ENCODE measurements at places on chromosomes 7 and 10. TPM values are rescaled to one million over a fixed set of nuclear protein-coding genes. Genes with fewer than 3 reads are reported as not detected.

The TMEM229A gene
- total RNA-seq: not detected

The MYH16 gene
- not detected for total RNA-seq

The CUZD1 gene
- total RNA-seq: not detected

The PARG gene
- total RNA-seq: 62.9 TPM

The LRRD1 gene
- total RNA-seq: not detected

The ACSM6 gene
- total RNA-seq: not detected

The ZNF33B gene
- 12.1 TPM for total RNA-seq

The NPC1L1 gene
- 2.2 TPM for total RNA-seq

The PRR15 gene
- total RNA-seq: 2.5 TPM

The ZNF511 gene
- 20.0 TPM for total RNA-seq

- no peak for DNase-seq
- no peak overlapping the region for H3K27ac ChIP-seq
- H3K36me3 ChIP-seq: no peaks in the 10 kb centered on the region
These were observed 179.2 kb downstream of the DYNC1I1 start for GRCh38 chr7:95951531-95951930.

- no peak overlapping the region for H3K4me3 ChIP-seq
- peaks cover 8% of the 10 kb centered on the region for H3K4me1 ChIP-seq
- no peak overlapping the region for H3K27ac ChIP-seq
These were observed 59.9 kb downstream of the SUGCT start for GRCh38 chr7:40194745-40195144.

DNA sequence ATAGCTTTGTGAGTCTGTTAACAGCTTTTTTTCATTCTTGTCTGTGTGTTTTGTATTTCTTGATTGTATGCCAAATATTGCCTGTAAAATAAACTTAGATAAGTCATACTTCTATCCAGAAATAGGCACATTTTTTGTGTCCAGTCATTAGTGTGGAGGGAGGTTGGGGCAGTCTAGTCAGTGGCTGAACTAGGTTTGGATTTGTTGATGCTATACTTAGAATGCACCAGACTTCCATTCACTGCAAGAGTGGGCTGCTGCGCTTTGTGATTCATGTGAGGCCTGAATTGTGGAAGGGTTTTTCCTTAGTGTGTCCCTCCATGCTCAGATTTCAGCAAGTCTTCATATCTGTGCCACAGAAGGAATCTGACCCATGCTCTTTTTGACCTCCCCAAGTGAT lies 50.0 kb downstream of the TRUB1 start:
- DNase-seq: no peak
- no peaks in the 10 kb centered on the region for H3K36me3 ChIP-seq
- peak overlapping the region; percentile 77 for H3K27ac ChIP-seq
- H3K27me3 ChIP-seq: no peaks in the 10 kb centered on the region
- peaks cover 3% of the 10 kb centered on the region for H3K4me1 ChIP-seq
- no peak overlapping the region for H3K4me3 ChIP-seq

- no peaks in the 10 kb centered on the region for H3K27me3 ChIP-seq
- H3K4me1 ChIP-seq: peaks cover 14% of the 10 kb centered on the region
- no peak overlapping the region for H3K4me3 ChIP-seq
- H3K36me3 ChIP-seq: no peaks in the 10 kb centered on the region
- DNase-seq: no peak
These were observed 163.2 kb downstream of the NOC3L start for GRCh38 chr10:94199565-94199964.

DNA sequence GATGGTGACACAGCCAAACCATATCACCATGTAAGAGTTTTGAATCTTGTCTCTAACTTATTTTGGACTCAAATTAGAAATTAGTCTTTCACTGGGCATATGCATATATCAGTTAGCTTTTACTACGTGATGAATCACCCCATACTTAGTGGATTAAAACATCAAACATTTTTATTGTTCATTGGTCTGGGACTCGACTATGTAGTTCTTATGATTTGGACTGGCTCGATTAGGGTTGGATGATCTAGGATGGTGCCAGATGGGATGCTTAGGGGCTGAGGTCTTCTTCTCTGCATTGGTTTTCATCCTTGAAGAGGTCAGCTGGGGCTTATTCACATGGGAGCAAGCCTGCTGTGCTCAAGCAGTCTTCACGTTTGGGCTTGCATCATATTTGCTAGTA lies 264.9 kb downstream of the EXOC4 start:
- no peak overlapping the region for H3K4me3 ChIP-seq
- H3K27me3 ChIP-seq: no peaks in the 10 kb centered on the region
- H3K4me1 ChIP-seq: no peaks in the 10 kb centered on the region
- DNase-seq: no peak
- H3K36me3 ChIP-seq: no peaks in the 10 kb centered on the region
- H3K27ac ChIP-seq: no peak overlapping the region

DNA sequence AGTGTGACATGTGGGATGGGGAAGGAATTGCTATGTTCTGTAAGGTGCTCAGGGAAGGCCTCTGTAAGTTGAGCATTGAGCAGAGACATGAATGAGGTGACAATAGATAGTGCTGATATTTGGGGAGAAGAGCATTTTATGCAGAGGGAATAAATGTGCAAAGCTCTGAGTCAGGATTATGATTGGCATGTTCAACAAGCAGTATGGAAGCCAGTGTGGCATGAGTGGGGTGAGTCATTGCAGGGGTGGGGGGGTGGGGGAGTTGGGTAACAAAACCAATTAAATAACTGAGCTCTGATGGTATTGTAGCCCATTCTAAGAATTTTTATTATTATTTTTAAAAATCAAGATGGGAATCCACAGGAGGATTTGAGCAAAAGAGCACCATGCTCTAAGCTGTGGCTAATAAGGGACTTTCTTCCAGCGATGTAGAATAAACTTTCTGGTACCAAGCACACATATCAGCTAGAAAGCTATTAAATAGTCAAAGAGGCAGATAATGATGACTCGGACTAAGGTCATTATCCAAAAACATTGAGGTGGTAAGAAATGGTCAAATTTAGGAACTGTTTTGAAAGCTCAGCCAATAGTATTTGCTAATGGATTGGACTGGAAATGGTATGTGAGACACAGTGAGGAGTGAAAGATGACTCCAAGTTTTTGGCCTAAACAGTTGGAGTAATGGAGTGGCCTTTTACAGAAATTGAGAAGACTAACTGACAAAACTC lies 96.4 kb downstream of the PRKG1 start:
- no peaks in the 10 kb centered on the region for H3K27me3 ChIP-seq
- peak overlapping the region; percentile 6 for H3K27ac ChIP-seq
- H3K4me3 ChIP-seq: no peak overlapping the region
- H3K36me3 ChIP-seq: no peaks in the 10 kb centered on the region
- peaks cover 9% of the 10 kb centered on the region for H3K4me1 ChIP-seq

GRCh38 chr10:43340619-43341018 lies 30.8 kb upstream of the FXYD4 start:
- H3K27ac ChIP-seq: no peak overlapping the region
- no peaks in the 10 kb centered on the region for H3K27me3 ChIP-seq
- no peak overlapping the region for H3K4me3 ChIP-seq
- no peaks in the 10 kb centered on the region for H3K36me3 ChIP-seq
- H3K4me1 ChIP-seq: no peaks in the 10 kb centered on the region

GRCh38 chr7:42911454-42912447 lies at the start of gene C7orf25:
Gene C7orf25 (minus strand): TSS chr7:42912070. CDS start chr7:42910900, 1,170 bp downstream.
- H3K4me3 ChIP-seq: peak within 1 kb of the TSS; percentile 87
- peak within 1 kb of the TSS; percentile 23 for H3K27ac ChIP-seq
- H3K27me3 ChIP-seq: no peaks in the 10 kb centered on the region
- no peaks in the 10 kb centered on the region for H3K4me1 ChIP-seq

DNA sequence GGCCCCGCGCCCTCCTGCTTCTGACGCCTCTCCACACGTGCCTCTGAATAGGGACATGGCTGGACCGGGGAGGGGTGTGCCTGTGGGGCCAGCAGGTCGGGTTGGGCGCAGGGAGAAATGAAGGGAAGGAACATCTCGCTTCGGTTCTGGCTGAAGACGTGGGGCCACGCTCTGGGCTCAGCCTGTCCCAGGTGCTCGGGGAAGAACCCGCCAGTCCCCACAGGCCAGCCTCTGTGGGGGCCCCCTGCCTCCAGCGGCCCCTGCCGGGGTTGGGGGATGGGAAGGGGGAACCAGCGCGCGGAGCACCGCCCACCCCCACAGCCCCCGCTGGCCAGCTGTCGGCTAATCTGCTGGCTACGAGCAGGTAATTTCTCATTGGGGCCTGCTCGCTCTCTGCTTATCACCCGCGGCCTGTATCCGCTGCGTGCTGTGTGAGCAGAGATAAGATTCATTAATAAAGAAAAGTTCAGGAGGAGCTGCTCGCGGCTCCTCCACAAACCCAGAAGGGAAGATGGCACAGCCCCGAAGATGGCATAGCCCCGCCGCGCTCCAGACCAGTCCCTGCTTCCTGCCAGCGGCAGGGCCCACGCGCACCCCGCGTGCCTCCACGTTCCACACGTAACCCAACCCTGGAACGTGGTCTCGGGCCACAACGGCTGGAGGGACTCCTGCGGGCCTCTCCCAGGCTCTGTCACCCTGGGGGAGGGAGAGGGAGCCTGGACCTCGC lies 186.2 kb downstream of the ELFN1 start:
- H3K27me3 ChIP-seq: no peaks in the 10 kb centered on the region
- no peak for DNase-seq
- H3K27ac ChIP-seq: no peak overlapping the region

DNA sequence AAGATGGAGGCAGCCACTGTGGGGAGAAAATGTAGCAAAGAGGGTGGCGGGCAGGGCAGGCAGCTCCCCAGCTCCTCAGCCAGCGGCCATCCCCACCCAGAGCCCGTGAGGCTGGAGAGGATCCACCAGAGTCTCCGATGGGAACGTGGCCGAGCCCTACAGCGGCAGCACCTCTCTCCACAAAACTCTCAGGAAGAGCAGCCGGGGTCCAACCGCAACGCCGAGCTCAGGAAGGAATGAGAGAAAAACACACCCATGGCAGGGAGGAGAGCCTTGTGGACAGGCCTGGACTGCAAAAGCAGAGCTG lies 54.0 kb upstream of the ADGRA1 start:
- H3K4me1 ChIP-seq: no peaks in the 10 kb centered on the region
- H3K36me3 ChIP-seq: no peaks in the 10 kb centered on the region
- no peak overlapping the region for H3K27ac ChIP-seq
- H3K27me3 ChIP-seq: no peaks in the 10 kb centered on the region
- no peak overlapping the region for H3K4me3 ChIP-seq
- DNase-seq: no peak

- peak overlapping the region; percentile 19 for H3K4me3 ChIP-seq
- H3K27me3 ChIP-seq: no peaks in the 10 kb centered on the region
- no peak overlapping the region for H3K27ac ChIP-seq
- no peak for DNase-seq
- H3K36me3 ChIP-seq: no peaks in the 10 kb centered on the region
These were observed 3.8 kb downstream of the REEP3 start for GRCh38 chr10:63525021-63525420.

- no peak for DNase-seq
- no peak overlapping the region for H3K27ac ChIP-seq
These were observed 67.2 kb downstream of the CREB5 start for GRCh38 chr7:28479507-28479947.

- H3K4me3 ChIP-seq: no peak overlapping the region
- no peak for DNase-seq
- H3K4me1 ChIP-seq: no peaks in the 10 kb centered on the region
- no peaks in the 10 kb centered on the region for H3K27me3 ChIP-seq
- no peaks in the 10 kb centered on the region for H3K36me3 ChIP-seq
These were observed 185.2 kb downstream of the AVL9 start for GRCh38 chr7:32680259-32681173.

GRCh38 chr10:116385994-116386809 lies 41.4 kb upstream of the PNLIPRP3 start:
- no peak overlapping the region for H3K27ac ChIP-seq
- no peak overlapping the region for H3K4me3 ChIP-seq
- H3K36me3 ChIP-seq: no peaks in the 10 kb centered on the region

DNA sequence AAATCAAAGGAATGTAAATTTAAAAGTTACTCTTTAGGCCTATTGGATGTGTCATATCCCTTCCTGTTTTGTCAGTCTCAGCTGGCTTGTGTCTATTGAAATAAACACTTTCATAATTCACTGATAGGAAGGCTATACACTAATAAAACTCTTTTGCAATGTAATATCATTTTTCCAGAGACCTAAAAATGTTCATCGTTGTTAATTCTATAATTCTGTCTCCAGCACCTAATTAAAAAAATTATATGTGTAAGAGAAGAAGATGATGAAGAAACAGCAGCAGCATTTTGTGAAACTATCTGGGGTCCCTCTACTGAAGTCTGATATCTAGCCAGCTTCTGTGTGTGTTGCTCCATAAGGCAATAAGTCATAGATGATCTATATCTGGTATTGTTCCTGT lies 602.7 kb downstream of the ETV1 start:
- H3K27ac ChIP-seq: no peak overlapping the region
- no peak for DNase-seq
- no peaks in the 10 kb centered on the region for H3K4me1 ChIP-seq
- H3K27me3 ChIP-seq: no peaks in the 10 kb centered on the region

DNA sequence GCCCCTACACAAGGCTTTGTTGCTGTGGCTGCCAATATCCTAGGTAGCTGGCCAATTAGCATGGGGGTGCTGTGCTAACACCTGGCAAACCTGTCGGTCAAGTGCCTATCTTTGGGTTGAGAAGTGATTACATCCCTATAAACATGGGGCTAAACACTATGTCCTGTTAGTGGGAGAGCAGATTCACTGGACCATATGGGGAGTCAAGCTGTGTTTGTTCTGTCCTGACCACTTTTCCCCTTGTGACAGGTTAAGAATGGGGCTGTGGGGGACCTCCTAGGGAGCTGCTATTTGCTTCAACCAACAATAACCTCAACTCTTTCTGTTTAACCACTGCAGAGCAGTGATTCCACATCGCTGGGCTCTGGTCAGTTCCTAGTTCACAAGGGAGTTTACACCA lies 151.5 kb upstream of the AOAH start:
- H3K4me1 ChIP-seq: no peaks in the 10 kb centered on the region
- H3K27me3 ChIP-seq: no peaks in the 10 kb centered on the region
- no peaks in the 10 kb centered on the region for H3K36me3 ChIP-seq
- H3K27ac ChIP-seq: no peak overlapping the region
- no peak for DNase-seq

GRCh38 chr10:121838931-121839330 lies 88.9 kb downstream of the ATE1 start:
- H3K4me1 ChIP-seq: no peaks in the 10 kb centered on the region
- no peaks in the 10 kb centered on the region for H3K36me3 ChIP-seq
- H3K27me3 ChIP-seq: no peaks in the 10 kb centered on the region
- no peak overlapping the region for H3K4me3 ChIP-seq

DNA sequence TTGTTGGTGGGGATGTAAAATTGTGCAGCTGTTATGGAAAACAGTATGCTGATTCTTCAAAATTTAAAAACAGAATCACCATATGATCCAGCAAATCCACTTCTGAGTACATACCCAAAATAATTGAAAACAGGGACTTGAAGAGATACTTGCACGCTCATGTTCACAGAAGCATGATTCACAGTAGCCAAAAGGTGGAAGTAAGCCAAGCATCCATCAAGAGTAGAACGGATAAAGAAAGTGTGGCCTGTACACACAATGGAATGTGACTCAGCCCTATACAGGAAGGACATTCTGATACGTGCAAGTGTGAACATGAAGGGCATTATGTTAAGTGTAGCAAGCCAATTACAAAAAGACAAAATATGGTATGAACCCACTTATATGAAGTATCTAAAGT lies 696.7 kb upstream of the CELF2 start:
- H3K27ac ChIP-seq: no peak overlapping the region
- H3K36me3 ChIP-seq: no peaks in the 10 kb centered on the region
- no peak for DNase-seq
- peaks cover 7% of the 10 kb centered on the region for H3K4me1 ChIP-seq
- H3K4me3 ChIP-seq: no peak overlapping the region
